ENCODE measurements at places on chromosomes 5 and 9. TPM values are rescaled to one million over a fixed set of nuclear protein-coding genes. Genes with fewer than 3 reads are reported as not detected.

DNA sequence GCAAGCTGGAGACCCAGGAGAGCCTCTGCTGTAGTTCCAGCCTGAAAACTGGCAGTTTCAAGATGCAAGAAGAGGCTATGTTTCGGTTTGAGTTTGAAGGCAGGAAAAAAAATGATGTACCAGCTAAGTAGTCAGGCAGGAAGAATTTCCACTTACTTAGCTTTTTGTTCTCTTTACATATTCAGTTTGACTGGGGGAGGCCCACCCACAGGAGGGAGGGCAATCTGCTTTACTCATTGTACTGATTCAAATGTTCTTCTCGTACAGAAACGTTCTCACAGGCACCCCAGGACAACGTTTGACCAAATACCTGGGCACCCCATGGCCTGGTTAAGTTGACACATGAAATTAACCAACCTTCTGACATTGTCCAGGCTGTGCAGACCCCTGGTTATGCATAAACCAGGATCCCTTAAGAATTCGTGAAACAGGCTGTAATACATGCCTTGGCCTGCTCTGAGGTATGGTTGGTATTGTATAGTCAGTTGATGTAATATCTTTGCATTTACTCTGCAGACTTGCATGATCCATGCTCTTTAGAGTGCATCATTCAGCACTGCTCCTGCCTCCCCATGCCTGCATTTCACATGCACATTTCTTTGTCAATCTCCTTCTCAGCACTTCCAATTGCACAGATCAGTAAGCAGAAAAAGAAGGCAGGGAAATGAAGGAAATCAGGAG lies 687.1 kb downstream of the TAF11L14 start:
- DNase-seq, result no peak
- no peak overlapping the region for H3K4me3 ChIP-seq
- no peaks in the 10 kb centered on the region for H3K36me3 ChIP-seq
- H3K27ac ChIP-seq, result no peak overlapping the region
- H3K4me1 ChIP-seq, result no peaks in the 10 kb centered on the region

CLINT1 gene
- 60.7 TPM for total RNA-seq

DNA sequence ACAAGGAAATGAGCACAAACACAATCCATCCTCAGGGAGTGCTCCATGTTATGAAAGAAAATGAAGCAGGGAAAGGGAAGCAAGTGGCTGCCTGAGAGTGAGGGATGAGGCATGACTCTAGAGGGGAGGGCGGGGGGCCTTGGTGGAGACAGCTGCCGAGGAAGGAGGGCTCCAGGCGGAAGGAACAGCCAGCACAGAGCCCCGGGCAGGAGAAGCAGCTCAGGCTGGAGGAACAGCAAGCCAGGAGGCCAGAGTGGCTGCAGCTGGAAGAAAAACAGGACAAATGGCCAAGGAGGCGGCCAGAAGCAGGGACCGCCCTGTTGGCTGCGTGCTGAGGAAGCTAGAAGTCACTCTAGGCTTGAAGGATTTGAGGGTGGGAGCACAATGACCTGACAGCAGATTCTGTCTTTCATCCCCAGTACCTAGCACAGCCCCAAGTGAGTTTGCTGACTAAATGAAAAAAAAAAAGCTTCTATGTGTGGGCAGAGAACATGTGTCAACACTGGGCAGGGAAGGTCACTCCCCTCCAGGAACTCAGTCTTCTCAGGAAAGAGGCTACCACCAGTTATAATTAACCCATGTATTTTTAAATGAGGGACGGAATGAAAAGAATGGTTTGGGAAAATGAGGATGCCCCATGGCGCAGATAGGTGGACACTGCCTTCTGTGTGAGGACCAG lies 142.8 kb downstream of the DCP2 start:
- no peak for DNase-seq
- no peak overlapping the region for H3K4me3 ChIP-seq
- H3K36me3 ChIP-seq, result no peaks in the 10 kb centered on the region
- no peaks in the 10 kb centered on the region for H3K4me1 ChIP-seq
- no peaks in the 10 kb centered on the region for H3K27me3 ChIP-seq
- H3K27ac ChIP-seq, result no peak overlapping the region

- H3K27me3 ChIP-seq, result no peaks in the 10 kb centered on the region
- no peaks in the 10 kb centered on the region for H3K36me3 ChIP-seq
- H3K4me3 ChIP-seq, result no peak overlapping the region
- H3K4me1 ChIP-seq, result no peaks in the 10 kb centered on the region
- peak; percentile 29 for DNase-seq
Observed at GRCh38 chr5:152349683-152350526, 55.2 kb downstream of the NMUR2 start.

TAF11L5 gene
- not detected for total RNA-seq

PALM2AKAP2 gene
- total RNA-seq, result 0.05 TPM

DNA sequence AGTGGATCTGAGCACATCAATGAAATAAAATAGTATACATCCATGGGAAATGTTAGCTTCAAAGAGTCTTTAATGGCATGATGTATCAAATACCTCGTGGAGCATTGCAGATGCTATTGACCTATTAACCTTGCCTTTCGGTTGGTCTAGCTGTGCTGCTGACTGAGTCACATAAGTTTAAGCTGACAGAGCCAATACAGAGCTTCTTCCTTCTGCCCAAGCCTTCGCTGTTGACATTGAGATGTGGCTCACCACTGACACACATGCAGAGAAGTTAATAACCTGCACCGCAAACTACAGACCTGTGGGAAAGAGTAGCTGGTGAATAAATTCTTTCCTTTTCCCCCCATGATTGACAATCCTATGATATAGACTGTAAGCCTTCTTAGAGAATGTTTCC lies 78.2 kb downstream of the LURAP1L start:
- no peak overlapping the region for H3K4me3 ChIP-seq
- DNase-seq, result no peak
- no peaks in the 10 kb centered on the region for H3K4me1 ChIP-seq
- no peaks in the 10 kb centered on the region for H3K36me3 ChIP-seq

- peaks cover 43% of the 10 kb centered on the region for H3K36me3 ChIP-seq
- no peak for DNase-seq
- H3K27me3 ChIP-seq, result no peaks in the 10 kb centered on the region
- H3K4me1 ChIP-seq, result peaks cover 32% of the 10 kb centered on the region
- peak overlapping the region; percentile 89 for H3K4me3 ChIP-seq
Observed at GRCh38 chr5:150448952-150449516, 505 bp downstream of the RPS14 start.

SELENOP gene
- total RNA-seq, result 0.34 TPM

GLIPR2 gene
- 17.7 TPM for total RNA-seq

ZDHHC11B gene
- total RNA-seq, result 0.24 TPM

NCS1 gene
- 28.1 TPM for total RNA-seq

DNA sequence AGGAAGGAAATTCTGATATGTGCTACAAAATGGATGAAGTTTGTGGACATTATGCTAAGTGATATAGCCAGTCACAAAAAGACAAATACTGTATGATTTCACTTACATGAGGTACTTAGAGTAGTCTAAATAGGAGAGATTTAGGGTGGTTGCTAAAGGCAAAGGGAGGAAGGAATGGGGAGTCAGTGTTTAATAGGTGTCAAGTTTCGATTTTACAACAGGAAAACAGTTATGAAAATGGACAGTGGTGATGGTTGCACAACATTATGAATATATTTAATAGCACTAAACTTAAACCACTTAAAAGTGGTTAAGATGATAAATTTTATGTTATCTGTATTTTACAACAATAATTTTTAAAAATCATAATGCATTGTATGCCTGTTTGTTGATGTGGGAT lies 40.4 kb upstream of the ECM2 start:
- H3K4me3 ChIP-seq, result no peak overlapping the region
- no peaks in the 10 kb centered on the region for H3K27me3 ChIP-seq
- H3K4me1 ChIP-seq, result no peaks in the 10 kb centered on the region

TMEM174 gene
- not detected for total RNA-seq

GABRA6 gene
- total RNA-seq, result not detected

DNA sequence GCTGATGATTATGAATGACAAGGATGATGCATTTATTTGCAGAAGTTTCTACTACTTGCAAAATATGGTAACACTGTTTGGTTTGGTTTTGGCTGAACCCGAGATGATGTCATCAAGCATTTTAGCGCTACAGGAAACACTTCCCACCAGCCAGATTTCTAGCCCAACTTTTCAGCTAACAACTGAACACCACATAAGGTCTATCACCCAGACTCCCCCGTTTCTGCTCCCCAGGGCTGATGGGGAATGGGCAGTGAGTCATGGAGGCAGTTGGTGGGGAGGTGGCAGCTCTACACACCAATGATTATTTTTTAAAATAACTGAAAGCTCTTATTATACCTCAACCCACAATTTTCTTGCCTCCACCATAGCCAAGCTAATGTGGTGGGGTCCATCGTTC lies 302.9 kb downstream of the CEMIP2 start:
- H3K27me3 ChIP-seq, result no peaks in the 10 kb centered on the region
- no peak overlapping the region for H3K4me3 ChIP-seq
- no peak for DNase-seq
- no peak overlapping the region for H3K27ac ChIP-seq

PCDHGB2 gene
- 0.28 TPM for total RNA-seq

DNA sequence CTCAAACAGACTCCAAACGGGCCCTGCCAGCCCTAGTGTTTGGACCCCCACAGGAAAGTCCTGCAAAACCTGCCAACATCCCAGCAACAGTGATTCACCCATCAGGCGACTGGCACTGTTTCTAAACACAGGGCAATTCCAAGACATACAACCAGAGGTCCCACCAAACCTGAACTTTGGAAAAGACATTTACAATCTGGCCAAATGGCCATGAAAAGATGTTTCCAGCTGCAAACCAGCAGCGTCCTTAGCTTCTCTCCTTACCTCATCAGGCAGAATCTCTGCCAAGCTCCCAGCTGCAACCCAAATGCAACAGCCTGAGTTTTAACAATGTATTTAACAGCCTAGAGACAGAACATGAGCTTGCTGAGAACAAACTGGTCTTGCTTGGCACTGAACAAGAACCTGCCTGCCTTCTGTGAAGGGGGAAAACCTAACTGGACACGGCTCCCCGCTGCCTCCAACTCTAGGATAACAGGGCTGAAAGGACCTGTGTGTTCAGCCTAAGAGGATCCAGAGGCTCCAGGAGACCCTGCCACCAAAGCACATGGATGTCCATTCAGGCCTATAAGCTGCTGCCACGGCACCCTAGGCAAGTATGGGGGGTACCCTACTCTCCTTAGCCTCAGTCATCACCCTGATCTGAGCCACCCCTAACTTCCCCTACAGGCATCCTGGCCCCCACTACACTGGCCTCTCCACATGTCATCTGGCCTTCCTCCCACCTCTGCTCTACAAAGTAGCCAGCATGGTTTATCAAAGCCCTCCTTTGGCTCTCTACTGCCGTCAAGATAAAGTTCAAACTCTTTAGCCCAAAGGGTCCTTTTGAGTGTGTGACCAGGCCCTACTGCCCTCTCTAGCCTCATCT lies 5.6 kb downstream of the P4HA2 start:
- H3K27me3 ChIP-seq, result peaks cover 20% of the 10 kb centered on the region
- H3K36me3 ChIP-seq, result no peaks in the 10 kb centered on the region
- H3K4me1 ChIP-seq, result peaks cover 20% of the 10 kb centered on the region

DNA sequence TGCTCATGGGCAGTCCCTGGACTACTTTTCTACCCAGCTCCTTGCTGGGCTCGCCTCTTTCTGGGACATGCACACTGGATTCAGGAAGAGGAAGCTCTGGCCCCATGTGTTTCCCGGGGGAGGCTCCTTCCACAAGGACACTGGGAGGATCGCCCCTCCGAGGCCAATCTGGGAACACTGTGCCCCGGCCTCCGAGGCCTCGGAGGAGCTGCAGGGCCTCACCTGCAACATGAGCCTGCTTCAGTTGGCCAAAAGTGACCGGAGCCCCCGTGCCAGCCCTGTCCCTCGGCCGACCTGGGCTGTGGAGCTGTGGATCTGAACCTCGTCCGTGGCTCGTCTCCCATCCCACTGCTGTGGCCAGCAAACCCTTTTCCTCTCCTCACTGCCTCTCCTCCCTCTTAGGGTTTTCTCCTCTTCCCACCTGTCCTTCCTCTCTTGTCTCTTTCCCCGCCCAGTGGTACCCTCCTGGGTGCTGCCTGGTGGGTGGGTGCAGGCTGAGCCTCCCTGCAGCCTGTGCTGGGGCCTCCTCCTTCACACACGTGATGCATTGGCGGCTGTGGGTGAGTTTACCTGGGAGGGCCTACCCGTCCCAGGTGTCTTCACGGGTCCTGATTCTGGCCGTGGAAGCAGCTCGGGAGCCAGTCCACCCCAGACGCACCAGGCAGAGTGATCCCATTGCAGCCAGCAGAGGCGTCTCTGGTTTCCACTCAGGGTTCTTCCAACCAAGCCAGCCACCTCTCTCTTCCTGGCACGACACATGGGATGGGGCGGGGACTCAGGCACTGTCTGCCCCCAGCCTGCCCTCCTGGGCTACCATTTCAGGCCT lies 241.8 kb downstream of the CACNA1B start:
- no peaks in the 10 kb centered on the region for H3K27me3 ChIP-seq
- H3K36me3 ChIP-seq, result no peaks in the 10 kb centered on the region
- no peaks in the 10 kb centered on the region for H3K4me1 ChIP-seq
- no peak overlapping the region for H3K27ac ChIP-seq
- H3K4me3 ChIP-seq, result no peak overlapping the region
- DNase-seq, result no peak

DNA sequence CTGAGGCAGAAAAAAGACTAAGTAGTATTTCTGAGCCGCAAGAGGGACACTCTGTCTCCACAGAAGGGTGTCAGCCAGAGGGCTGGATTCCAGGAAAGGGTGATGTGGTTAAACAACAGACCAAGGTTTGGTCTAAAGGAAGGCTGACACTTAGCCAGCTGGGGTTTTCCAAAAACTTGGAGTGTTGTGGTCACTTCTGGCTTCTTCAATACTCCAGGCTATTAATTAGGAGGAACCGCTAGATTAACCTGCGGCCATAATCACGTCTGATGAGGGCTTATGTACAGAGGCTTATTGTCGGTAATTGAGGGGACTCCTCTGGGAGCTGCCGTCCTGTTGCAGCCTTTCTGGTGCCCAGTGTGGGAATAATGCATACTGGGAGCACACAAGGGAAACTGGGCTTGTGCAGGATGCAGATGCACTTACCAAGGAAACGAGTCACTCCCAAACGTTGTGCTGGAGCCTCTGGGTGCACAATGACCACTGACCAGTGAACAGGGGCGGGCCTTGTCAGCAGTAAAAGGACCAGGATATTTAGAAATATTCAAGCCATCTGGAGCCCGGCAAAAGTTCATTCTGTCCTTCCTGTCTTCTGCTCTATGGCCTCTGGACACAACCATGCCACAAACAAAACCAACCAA lies 70.2 kb upstream of the TUT7 start:
- no peak for DNase-seq
- H3K27me3 ChIP-seq, result peaks cover 7% of the 10 kb centered on the region
- no peak overlapping the region for H3K27ac ChIP-seq
- H3K4me1 ChIP-seq, result no peaks in the 10 kb centered on the region

SH3GL2 gene
- total RNA-seq, result not detected

- no peak for DNase-seq
- no peaks in the 10 kb centered on the region for H3K4me1 ChIP-seq
- H3K36me3 ChIP-seq, result no peaks in the 10 kb centered on the region
- H3K27me3 ChIP-seq, result no peaks in the 10 kb centered on the region
- no peak overlapping the region for H3K27ac ChIP-seq
Observed at GRCh38 chr9:114012126-114012525, 66.0 kb downstream of the AMBP start.

GRCh38 chr9:13770956-13771355 lies 491.5 kb upstream of the MPDZ start:
- no peak for DNase-seq
- no peaks in the 10 kb centered on the region for H3K27me3 ChIP-seq
- H3K4me1 ChIP-seq, result no peaks in the 10 kb centered on the region
- no peak overlapping the region for H3K27ac ChIP-seq
- H3K4me3 ChIP-seq, result no peak overlapping the region

GRCh38 chr5:172929371-172929838 lies 29.8 kb upstream of the RPL26L1 start:
- peaks cover 5% of the 10 kb centered on the region for H3K4me1 ChIP-seq
- H3K36me3 ChIP-seq, result no peaks in the 10 kb centered on the region
